ENCODE measurements at places on chromosomes 1 and 21.

GRCh38 chr1:182430263-182431068 lies 19.5 kb upstream of the RGSL1 start:
- DNase-seq = no peak

- no peak for DNase-seq
Measured at GRCh38 chr1:39427912-39428311, 63.5 kb upstream of the BMP8A start.

GRCh38 chr1:112888630-112889029 lies 67.4 kb downstream of the SLC16A1 start:
- DNase-seq = no peak

DNA sequence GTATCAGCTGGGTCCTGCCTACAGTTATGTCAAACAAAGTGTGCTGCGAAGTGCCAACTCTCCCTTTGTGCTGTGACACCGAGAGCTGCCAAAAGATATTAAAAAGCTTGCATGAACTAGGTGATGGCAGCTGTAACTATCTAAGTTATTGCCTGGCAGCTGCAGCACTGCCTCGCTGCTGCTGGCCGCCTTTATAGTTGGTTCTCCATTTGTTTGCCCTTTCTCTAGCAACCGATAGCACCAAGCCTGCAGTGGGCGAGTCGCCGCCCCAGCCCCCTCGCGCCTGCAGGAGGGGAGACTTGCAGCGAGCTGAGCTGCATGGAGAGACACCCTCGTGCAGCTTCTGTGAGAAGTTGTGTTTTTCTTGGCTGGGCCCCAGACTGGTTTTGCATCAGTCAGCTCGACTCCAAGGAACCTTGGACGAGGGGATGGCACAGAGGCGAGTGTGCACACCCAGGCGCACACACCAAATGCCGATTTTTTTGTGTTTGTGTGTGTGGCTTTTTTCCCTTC lies 330.6 kb downstream of the RPS6KC1 start:
- no peak for DNase-seq

GRCh38 chr1:203536980-203537455 lies 43.1 kb downstream of the OPTC start:
- DNase-seq = no peak

- DNase-seq = no peak
Measured at GRCh38 chr1:29362764-29363163, 126.4 kb downstream of the PTPRU start.

Data from NCI-H187 treated with DMSO at 0.1 percent for 48 hours (cell line).